Epithelial cell of alveolus of lung (primary cell): ENCODE measurements at places on chromosomes 7 and 10. TPM values are rescaled to one million over a fixed set of nuclear protein-coding genes. Genes with fewer than 3 reads are reported as not detected.

The GHITM gene
- 150 and 159 TPM in 2 replicates for total RNA-seq

The TFR2 gene
- total RNA-seq = 0.64 and 1.6 TPM in 2 replicates

The SPDYE2 gene
- not detected in 2 replicates for total RNA-seq

The PSD gene
- 6.8 and 12.2 TPM in 2 replicates for total RNA-seq

The SFRP5 gene
- 0.32 TPM in 1 of 2 replicates, not detected in the other for total RNA-seq

The ACSM6 gene
- total RNA-seq = not detected in 2 replicates
